ENCODE measurements at places on chromosomes 12 and 14.
A peak's percentile ranks its signal among the peaks of the same experiment; 100 is the strongest.

DNA sequence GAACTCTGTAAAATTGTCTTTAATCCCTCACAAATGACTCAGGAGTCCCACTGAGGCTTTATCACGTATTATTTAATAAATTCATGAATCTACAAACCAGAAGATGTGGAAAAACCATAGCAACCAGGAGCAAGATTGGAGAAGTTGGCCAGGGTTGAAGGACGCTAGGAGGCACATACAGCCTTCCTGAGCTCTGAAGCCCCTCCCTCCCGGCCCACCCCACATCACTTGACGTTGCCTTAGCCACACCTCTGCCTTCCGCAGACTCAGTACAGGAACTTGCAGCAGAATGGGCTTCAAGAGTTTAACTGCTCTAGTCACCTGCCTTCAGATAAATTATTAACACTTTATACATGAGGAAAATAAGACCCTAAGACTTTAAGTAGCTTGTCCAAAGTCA, 33.9 kb downstream of the SLC35F4 start:
- DNase-seq: no peak

GRCh38 chr12:127414636-127415035, 852.3 kb upstream of the TMEM132C start:
- DNase-seq: no peak

GRCh38 chr12:1904875-1905274, 13.6 kb downstream of the CACNA2D4 start:
- DNase-seq: no peak

DNA sequence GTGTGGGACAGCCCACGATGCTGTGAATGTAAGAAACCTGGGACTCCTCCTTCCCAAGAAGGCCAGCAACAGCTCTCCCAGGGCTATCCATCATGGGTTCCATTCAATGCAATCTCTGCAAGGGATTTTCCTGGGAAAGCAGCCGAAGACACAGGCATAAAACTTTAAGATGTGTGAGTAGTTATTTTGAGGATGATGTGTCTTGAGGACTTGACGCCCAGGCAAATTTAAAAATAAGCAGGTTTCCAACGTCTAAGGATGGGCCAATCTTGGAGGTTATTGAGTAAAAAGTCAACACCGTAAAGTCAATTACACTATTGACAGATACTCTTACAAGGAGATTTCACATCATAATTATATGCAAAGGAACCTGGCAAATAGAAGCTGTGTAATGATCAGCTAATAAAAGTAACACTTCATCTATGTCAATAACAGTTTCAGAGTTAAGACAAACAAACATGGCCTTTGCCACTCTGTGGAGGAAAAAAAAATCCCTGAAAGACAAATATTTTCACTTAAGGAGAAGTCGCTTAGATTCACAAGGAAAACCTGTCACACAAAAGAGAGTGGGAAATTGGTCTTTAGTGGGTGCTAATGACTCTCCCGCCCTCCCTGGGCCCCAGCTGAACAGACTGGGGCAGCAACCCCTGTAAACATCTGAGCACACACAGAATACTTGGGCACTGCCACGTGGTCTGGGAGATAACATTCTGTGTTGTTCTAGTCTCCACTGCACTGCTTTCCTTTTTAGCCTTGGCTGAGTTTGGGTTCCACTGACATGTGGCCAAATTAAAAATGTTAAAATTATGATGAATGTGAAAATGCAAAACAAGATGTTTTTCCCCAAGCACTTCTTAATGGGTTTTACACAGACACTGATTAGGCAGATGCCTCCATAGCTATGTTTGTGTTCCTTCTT, 240.9 kb downstream of the FOXN3 start:
- DNase-seq: no peak

GRCh38 chr14:23364164-23365035, 572 bp downstream of the EFS start:
- DNase-seq: no peak

GRCh38 chr12:45098766-45099165, 47.9 kb upstream of the DBX2 start:
- no peak for DNase-seq

DNA sequence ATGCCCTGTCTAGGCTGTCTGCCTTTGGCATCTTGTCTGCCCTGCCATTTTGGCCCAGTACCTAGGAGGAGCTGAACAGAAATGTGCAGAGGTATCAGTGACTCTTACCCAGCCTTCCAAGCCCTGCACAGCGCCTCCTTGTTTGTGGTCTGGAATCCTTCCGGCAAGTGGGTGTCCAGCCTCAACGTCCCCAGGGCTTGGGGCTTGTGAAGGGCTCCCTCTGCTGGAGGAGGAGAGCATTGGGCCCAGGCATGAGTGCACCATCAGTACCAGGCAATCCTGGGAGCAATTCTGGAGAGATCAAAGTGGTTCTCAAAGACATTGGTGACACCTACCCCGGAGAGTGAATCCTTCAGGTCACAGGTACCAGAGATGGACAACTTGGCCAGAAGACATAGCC, 2.4 kb upstream of the TCL1B start:
- DNase-seq: peak; percentile 18

GRCh38 chr14:101791919-101792572, 30.5 kb downstream of the PPP2R5C start:
- no peak for DNase-seq

DNA sequence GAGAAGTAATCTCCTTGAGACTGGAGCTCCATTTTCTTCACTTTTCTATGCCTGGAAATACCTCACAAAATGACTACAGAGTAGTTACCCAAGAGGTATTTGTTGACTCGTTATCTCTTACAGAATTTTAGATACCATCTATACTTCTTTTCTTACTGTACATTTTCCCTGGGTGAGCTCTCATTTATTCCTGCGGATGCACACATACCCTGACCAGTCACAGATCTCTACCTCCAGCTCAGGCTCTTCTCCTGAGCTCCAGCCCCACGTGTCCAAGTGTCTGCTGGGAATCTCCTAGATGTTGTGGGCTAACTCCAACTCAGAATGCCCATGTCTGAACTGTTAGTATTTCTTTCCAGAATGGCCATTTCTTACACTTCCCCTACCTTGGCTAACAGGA, 403.1 kb downstream of the RAD51B start:
- DNase-seq: no peak

DNA sequence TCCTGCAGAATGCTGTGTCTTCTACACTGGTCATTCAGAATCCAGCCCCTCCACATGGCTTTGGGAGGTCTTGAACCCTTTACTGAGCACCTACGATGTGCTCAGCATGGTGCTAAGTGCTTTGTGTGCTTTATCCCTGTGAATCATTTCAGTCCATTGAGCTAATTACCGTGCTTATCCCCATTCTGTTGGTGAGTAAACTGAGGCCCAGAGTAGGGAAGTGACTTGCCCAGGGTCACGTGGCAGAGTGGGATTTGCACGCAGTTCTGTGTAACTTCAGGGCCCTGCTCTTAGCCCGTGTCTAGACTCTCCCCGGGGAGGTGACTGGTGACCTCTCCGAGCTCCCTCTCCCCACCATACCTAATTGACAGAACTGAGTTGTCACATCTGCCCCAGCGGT, 27.4 kb downstream of the MVK start:
- DNase-seq: no peak
